ENCODE measurements at places on chromosomes 2 and 18.

DNA sequence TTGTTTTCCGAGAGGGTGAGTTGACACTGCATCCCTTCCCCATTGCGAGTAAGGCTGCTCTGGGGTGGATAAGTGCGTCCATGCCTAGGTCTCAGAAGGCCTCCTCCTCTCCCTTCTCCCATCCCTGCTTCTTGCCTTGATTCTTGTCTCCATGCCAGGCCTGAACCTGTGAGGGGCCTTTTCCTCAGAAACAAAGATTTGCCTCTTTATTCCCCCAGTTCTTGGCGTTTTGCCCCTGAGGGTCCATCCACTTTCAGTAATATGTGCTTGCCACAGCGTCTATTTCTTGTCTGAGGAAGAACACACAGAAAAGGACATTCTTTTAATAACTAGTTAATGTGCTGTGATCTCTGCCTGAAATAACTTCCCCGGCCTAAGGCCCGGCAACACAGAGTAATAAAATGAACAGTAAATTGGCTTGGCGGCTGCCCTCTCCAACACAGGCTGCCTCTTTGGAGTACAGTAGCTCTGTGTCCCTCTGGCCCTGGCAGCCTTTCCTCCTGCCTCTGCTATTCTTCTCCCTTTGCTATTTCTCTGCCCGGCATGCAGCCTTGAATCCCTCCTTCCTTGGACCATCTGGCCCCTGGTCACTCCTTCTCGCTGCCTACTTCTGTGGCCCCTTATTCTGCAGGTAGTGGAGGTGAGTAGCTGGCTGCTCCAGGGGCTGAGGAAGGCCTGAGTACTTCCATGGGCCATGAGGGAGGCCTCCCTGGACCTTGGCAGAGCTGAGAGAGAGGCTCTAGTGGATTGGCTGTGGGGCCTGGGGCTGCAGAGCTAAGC is 4.4 kb downstream of the EHD3 start:
- no peak for DNase-seq

- no peak for DNase-seq
These were observed 160.2 kb downstream of the DPP4 start for GRCh38 chr2:161913865-161914264.

DNA sequence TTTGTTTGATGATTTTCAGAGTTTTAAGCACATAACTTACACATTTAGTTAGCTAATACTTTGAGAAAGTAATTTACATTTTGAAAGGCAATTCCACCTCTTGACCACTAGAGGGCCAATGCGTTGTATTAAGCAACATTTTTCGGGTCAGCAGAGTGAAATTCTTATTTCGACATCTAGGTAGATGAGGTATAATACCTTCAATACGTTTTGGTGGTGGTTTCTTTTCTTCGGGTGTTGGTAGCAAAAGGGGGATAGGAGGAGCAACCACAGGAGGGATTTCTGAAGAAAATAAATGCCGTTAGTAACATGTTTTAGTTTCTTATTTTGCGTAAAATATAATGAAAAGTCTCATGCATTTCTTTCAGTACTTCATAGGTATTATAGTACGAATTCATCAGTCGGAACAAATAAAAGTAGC is 106.3 kb downstream of the TTN start:
- DNase-seq = no peak

- DNase-seq = no peak
These were observed 103.8 kb upstream of the PDE1A start for GRCh38 chr2:182530636-182531035.

DNA sequence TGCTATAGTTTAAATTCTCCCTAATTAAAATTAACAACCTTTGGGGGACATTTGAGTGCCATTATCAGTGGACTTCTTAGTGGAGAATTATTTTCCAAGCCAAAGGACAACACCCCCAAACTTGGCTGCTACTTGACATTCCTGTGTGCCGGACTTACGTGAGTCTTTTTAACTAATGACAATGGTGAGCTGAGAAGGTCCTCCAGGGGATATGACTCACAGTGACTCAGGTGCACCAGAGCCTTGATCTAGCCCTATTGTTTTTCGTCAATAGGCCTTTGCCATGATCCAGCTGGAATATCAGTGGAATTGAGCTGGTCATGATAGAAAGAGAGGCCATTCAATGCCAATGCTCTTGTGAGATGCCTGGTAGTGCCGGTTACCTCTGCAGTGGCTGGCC is 118.1 kb upstream of the CXCR4 start:
- no peak for DNase-seq

GRCh38 chr2:42495611-42496010 is 1.8 kb upstream of the KCNG3 start:
- no peak for DNase-seq

DNA sequence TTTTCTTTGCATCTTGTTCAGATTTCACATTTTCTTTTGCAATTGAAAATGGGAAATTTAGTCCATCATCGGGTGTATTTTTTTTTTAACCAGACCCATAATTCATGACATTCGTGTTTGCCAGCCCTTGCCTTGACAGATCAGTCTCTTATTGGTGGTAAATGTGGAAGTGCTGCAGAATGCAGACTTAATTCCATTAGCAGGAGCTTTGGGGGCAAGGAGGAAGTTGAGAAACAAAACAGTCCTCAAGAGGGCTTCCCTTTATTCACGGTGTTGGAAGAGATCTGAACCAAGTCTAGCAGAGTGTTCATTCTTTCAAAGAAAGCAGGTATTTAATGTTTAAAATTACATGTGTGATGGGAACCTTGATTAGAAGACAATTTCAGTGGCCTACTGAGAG is 16.6 kb upstream of the RPE start:
- no peak for DNase-seq

GRCh38 chr2:45570671-45571334 is 40.3 kb downstream of the SRBD1 start:
- DNase-seq = no peak

GRCh38 chr2:196140213-196140612 is 31.2 kb downstream of the STK17B start:
- DNase-seq = no peak

DNA sequence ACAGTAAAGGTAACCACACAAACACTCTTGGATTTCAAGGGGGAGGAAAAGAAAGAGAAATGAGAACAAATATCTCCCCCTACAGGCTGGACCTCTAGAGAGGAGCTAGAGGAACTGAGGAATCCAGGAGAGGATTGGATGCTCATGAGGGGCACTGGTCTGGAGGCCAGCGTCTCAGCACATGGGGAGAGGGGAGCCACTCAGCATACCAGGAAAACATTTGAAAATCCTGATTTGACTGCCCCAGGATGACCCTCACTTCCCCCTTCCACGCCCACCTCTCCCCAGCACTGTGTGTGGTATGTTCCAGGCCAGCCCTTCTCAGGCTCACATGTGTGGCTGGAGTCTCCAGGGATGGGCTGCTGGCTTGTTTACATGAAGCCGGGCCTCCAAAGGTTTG is 396.8 kb upstream of the ID2 start:
- no peak for DNase-seq

DNA sequence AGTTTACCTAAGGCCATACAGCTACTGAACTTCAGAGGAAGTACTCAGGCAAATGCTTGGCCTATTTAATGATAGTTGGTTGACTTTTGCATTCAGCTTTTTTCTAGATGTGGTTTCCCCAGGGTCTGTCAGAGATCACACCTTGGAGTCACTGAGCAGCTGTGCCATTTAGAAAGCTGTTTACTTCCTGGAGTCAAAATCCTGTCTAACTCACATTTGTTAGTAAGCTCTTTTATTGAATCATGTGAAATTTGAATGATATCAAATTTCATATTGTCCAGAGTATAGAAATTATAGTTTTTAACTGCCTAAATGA is 7.6 kb upstream of the TRIB2 start:
- no peak for DNase-seq

DNA sequence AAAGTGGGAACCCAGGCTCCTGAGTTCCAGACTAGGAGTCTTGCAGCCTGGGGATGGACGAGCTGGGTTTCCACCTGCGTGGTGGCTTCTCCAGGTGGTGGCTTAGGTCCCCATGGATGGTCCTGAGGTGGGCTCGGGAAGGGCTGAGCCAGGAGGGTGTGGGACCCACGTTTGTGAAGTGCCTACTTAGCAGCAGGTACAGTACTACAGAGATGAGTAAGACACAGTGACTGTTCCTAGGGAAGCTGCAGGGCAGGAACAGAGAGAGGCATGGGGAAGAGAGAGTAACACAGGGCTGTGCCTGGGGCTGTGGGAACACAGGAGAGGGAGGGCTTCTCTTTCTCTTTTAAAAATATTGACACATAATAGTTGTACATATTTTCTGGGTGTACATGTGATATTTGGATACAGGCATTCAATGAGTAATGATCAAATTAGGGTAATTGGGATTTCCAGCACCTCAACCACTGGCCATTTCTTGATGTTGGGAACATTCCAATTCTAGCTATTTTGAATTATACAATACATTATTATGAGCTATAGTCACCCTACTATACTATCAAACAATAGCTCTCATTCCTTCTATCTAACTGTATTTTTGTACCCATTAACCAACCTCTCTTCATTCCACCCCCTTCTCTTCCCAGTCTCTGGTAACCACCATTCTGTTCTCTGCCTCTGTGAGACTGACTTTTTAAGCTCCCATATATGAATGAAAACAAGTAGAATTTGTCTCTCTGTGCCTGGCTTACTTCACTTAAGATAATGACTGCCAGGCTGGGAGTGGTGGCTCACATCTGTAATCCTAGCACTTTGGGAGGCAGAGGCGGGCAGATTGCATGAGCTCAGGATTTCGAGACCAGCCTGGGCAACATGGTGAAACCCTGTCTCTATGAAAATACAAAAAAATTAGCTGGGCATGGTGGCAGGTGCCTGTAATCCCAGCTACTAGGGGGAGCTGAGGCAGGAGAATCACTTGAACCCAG is 15.0 kb downstream of the TOGARAM2 start:
- no peak for DNase-seq

- DNase-seq = no peak
These were observed 63.2 kb downstream of the GNAL start for GRCh38 chr18:11752116-11752911.

- DNase-seq = no peak
These were observed 136.6 kb upstream of the SEC11C start for GRCh38 chr18:59002974-59003594.

GRCh38 chr2:204110338-204110741 is 173.8 kb downstream of the ICOS start:
- DNase-seq = no peak

DNA sequence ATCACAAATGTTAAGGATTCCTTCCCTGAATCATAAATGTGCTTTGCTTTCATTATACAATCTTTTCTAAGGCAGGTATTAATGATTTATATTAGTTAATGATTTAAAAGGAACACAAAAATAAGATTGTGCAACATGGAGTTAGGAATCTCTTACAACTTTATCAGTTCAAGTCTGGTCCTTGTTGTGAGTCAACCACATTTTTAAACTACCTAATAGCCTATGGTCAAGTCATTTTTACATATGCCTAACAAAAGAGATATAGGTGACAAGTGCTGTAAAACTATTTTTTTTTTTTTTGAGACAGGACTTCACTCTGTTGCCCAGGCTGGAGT is 8.2 kb upstream of the INPP1 start:
- no peak for DNase-seq

- no peak for DNase-seq
These were observed 37.0 kb downstream of the KLHL14 start for GRCh38 chr18:32735781-32736180.

- no peak for DNase-seq
These were observed 2.1 kb downstream of the PPP3R1 start for GRCh38 chr2:68250196-68250595.

- DNase-seq = no peak
These were observed 27.8 kb downstream of the SLC14A1 start for GRCh38 chr18:45751766-45752165.

DNA sequence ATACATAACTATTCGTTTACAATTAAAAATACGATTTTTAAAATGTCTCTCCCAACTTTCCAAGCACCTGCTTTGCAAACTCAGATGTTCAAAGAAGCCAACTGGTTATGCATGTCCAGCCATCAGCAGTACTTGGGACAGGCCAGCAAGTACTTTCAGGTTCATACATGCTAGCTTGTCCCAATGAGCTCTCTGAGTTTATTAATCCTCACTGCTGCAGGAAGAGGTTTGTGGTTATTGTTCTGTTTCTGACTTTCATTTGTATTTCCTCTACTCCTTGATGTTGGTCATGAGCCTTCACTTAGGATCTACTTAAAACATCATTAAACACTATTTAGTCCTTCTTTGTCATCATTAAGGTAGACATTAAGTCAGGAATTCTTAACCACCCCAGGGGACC is 374.1 kb downstream of the LRATD1 start:
- DNase-seq = no peak

GRCh38 chr18:48740851-48741485 is 202.1 kb downstream of the CTIF start:
- DNase-seq = no peak

- DNase-seq = peak; percentile 46
These were observed 84.9 kb upstream of the EPB41L3 start for GRCh38 chr18:5628512-5629255.
